Activated naive CD4-positive, alpha-beta T cell treated with anti-CD3 and anti-CD28 coated beads, Interleukin-2, amount 50 U/mL, for 72 hours (primary cell): ENCODE measurements at places on chromosomes 7 and 10. TPM values are rescaled to one million over a fixed set of nuclear protein-coding genes. Genes with fewer than 3 reads are reported as not detected.

The GARIN1A gene
- total RNA-seq = 1.1 TPM

The AGR3 gene
- total RNA-seq = not detected

The SMO gene
- 0.07 TPM for total RNA-seq

The ANKRD26 gene
- 10.5 TPM for total RNA-seq

The PAX4 gene
- total RNA-seq = not detected

The PAPSS2 gene
- total RNA-seq = 1.5 TPM

The PITX3 gene
- not detected for total RNA-seq

The BLVRA gene
- 28.3 TPM for total RNA-seq

The CFAP58 gene
- total RNA-seq = 1.5 TPM

The LEP gene
- total RNA-seq = not detected

The ZNF467 gene
- 0.23 TPM for total RNA-seq

The ATP6V0E2 gene
- 35.4 TPM for total RNA-seq

The DEPP1 gene
- 1.7 TPM for total RNA-seq

The SLC26A5 gene
- not detected for total RNA-seq

The NANOS1 gene
- total RNA-seq = 0.14 TPM

The WDR86 gene
- total RNA-seq = not detected

The ANKRD2 gene
- total RNA-seq = 0.25 TPM

The EEPD1 gene
- 1.4 TPM for total RNA-seq

The H2BK1 gene
- 1.2 TPM for total RNA-seq

The TYW1B gene
- total RNA-seq = 2.1 TPM

The NPC1L1 gene
- total RNA-seq = 0.06 TPM

The AVL9 gene
- 62.5 TPM for total RNA-seq

The CRHR2 gene
- total RNA-seq = not detected

The ACHE gene
- total RNA-seq = not detected

The TMEM184A gene
- 0.12 TPM for total RNA-seq

The CLEC2L gene
- not detected for total RNA-seq

The ADCY1 gene
- total RNA-seq = not detected

The FXYD4 gene
- not detected for total RNA-seq

The MMD2 gene
- not detected for total RNA-seq

The UBE3C gene
- 60.0 TPM for total RNA-seq

The METTL27 gene
- 0.50 TPM for total RNA-seq

The AGR2 gene
- total RNA-seq = not detected

The SPDYE2 gene
- not detected for total RNA-seq

The CYP3A4 gene
- total RNA-seq = 0.14 TPM

The PMPCB gene
- total RNA-seq = 95.5 TPM

The MYO3A gene
- total RNA-seq = not detected

The NEUROD6 gene
- not detected for total RNA-seq

The LRRC72 gene
- not detected for total RNA-seq

The SUMF2 gene
- total RNA-seq = 107 TPM

The EBLN1 gene
- total RNA-seq = not detected

The PILRA gene
- total RNA-seq = 11.5 TPM

The AKR1D1 gene
- total RNA-seq = not detected

The ZFAND2A gene
- 29.8 TPM for total RNA-seq

The CH25H gene
- not detected for total RNA-seq

The VIPR2 gene
- total RNA-seq = 0.55 TPM
